ENCODE measurements at places on chromosomes 5 and 9.

GRCh38 chr9:112094948-112095681 is 80.0 kb downstream of the SUSD1 start:
- H3K27me3 ChIP-seq = no peaks in the 10 kb centered on the region
- no peak overlapping the region for H3K27ac ChIP-seq
- H3K36me3 ChIP-seq = peaks cover 4% of the 10 kb centered on the region

GRCh38 chr9:503326-503725 is 288.7 kb downstream of the DOCK8 start:
- no peaks in the 10 kb centered on the region for H3K27me3 ChIP-seq
- H3K4me1 ChIP-seq = peaks cover 9% of the 10 kb centered on the region
- no peak overlapping the region for H3K27ac ChIP-seq
- no peak for DNase-seq
- H3K36me3 ChIP-seq = no peaks in the 10 kb centered on the region

DNA sequence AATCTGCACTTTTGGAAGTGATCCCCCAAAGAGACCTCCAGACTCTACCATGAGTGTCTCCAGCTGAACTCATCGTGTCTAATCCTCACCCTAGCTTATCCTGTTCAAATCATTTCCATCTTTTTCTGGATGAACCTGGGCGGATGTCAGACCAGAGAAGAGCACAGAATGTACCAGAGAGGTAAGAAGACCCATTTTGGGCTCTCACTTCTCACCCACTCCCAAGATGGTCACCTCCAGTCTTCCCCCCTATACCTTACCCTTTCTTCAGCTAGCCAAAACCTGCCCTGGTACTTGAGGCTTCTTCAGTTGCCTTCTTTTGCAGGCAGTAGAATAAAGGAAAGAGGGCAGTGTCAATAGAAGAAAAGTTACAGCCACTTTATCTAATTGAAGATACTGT is 27.9 kb upstream of the ANXA2R start:
- DNase-seq = no peak
- H3K4me1 ChIP-seq = peaks cover 13% of the 10 kb centered on the region
- H3K36me3 ChIP-seq = peaks cover 11% of the 10 kb centered on the region
- no peak overlapping the region for H3K27ac ChIP-seq
- H3K4me3 ChIP-seq = no peak overlapping the region

DNA sequence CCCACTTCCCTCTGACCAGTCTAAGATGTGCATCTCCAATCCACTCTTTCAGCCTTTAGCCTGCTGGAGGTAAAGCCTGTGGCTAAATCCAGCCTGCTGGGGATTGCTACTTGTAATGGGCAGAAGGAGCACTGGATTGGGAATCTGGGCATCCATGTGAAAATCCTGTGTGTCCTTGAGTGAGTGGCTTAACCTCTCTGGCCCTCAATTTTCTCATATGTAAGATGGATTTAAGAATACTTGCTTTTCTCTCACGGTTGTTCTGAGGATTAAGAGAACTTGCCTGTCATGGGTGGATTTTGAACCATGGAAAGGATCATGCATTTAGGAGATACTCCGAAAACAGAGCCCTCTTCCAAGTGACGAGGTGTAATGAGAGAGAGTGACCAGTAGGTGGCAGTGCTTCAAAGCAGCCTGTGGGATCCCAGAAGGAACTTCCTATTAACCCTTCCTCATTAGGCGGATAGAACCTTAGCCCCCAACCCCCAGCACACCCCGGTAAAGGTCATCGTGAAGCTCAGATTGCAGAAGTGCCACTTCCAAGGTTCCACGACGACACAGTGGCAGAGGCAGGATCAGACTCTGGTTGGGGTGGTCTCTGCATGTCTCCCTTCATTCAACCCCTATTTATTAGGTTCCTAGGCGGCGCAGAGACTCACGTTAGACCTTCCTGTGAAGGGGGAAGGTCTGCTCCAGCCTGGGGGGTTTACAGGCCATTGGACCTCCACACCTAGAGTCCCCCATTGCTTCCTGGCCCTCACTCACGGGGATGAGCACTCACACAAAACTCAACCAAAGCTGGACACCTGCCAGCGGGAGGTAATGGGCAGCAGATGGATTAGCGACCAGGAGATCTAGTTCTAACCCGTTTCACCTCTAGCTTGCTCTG is 68.7 kb upstream of the ZNF618 start:
- H3K4me3 ChIP-seq = no peak overlapping the region
- peak; percentile 20 for DNase-seq
- H3K27me3 ChIP-seq = no peaks in the 10 kb centered on the region
- H3K4me1 ChIP-seq = no peaks in the 10 kb centered on the region
- no peaks in the 10 kb centered on the region for H3K36me3 ChIP-seq

- no peak for DNase-seq
- H3K4me1 ChIP-seq = peaks cover 2% of the 10 kb centered on the region
- no peaks in the 10 kb centered on the region for H3K36me3 ChIP-seq
- no peak overlapping the region for H3K4me3 ChIP-seq
- H3K27me3 ChIP-seq = no peaks in the 10 kb centered on the region
These were observed 58.8 kb upstream of the RAD23B start for GRCh38 chr9:107224252-107224651.

DNA sequence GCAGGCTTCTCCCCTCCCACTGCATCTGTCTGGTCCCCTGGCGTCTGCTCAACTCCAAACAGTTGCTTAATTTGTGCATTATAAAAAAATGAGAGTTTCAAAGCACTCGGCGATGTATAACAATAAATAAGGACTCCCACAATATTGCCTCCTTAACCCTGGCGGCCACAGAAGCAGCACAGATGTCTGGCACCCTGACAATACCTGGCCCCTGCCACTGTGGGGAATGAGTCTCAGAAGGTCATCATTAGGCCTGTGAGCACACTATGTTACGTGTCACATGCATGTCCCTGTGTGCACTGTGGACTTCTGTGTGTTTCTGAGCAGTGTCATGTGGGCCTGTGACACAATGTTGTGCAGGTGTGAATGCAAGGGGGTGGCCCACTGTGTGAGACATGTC is 236.5 kb downstream of the PBX3 start:
- H3K4me3 ChIP-seq = no peak overlapping the region
- H3K36me3 ChIP-seq = no peaks in the 10 kb centered on the region

DNA sequence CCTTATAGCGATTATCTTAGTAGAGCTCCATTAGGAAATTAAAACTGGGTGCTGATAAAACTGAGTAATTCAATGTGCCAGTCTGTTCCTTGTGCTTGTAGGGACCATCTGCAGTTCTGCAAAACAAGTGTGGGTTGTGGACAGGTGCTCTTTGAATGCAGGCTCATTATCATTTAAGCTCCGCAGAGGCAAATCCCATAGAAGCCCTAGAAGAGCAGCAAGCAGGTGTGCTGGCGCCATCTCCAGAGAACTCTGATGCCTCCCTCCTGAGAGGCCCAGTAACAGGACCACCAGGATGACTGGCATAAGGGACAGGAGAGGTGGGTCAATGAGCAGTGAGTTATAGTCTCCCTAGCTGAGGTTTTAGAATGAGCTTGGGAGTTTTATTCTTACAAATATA is 1342.4 kb upstream of the DMAC1 start:
- no peak for DNase-seq
- no peak overlapping the region for H3K4me3 ChIP-seq
- no peaks in the 10 kb centered on the region for H3K27me3 ChIP-seq
- H3K4me1 ChIP-seq = no peaks in the 10 kb centered on the region
- no peak overlapping the region for H3K27ac ChIP-seq

DNA sequence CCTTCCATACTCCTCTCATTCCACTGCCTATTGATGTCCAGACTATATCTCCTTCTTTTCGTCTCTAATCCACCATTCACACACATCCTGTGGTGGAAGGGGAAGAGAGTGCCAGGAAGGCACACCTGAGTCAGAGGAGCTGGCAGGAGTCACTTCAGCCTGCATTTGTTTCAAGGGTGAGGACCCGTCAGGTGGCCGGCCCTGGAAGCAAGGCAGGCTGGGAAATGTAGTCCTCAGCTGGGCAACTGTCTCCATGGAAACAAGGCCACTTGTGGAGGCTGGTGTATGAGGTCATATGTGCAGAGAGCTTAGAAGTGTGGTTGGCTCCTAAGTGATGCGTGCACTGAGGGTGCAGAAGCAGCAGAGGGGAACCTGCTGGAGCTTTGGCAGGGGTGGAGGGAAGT is 278.4 kb downstream of the NSG2 start:
- no peak overlapping the region for H3K27ac ChIP-seq
- no peak overlapping the region for H3K4me3 ChIP-seq
- H3K36me3 ChIP-seq = no peaks in the 10 kb centered on the region
- peaks cover 29% of the 10 kb centered on the region for H3K4me1 ChIP-seq
- no peaks in the 10 kb centered on the region for H3K27me3 ChIP-seq

GRCh38 chr5:159552751-159553150 is 222.5 kb upstream of the IL12B start:
- H3K27me3 ChIP-seq = no peaks in the 10 kb centered on the region
- no peaks in the 10 kb centered on the region for H3K36me3 ChIP-seq
- no peaks in the 10 kb centered on the region for H3K4me1 ChIP-seq
- DNase-seq = no peak
- H3K27ac ChIP-seq = no peak overlapping the region
- no peak overlapping the region for H3K4me3 ChIP-seq

GRCh38 chr5:132754111-132754510 is 6.9 kb downstream of the CCNI2 start:
- H3K27ac ChIP-seq = no peak overlapping the region
- no peaks in the 10 kb centered on the region for H3K27me3 ChIP-seq
- H3K36me3 ChIP-seq = peaks cover 21% of the 10 kb centered on the region
- H3K4me3 ChIP-seq = no peak overlapping the region

- no peak overlapping the region for H3K4me3 ChIP-seq
- H3K27me3 ChIP-seq = no peaks in the 10 kb centered on the region
- peaks cover 2% of the 10 kb centered on the region for H3K4me1 ChIP-seq
- peak; percentile 60 for DNase-seq
- no peak overlapping the region for H3K27ac ChIP-seq
- no peaks in the 10 kb centered on the region for H3K36me3 ChIP-seq
These were observed 27.4 kb downstream of the FAM219A start for GRCh38 chr9:34430843-34431437.

GRCh38 chr5:154316223-154316935 is 125.8 kb downstream of the GALNT10 start:
- H3K36me3 ChIP-seq = peaks cover 4% of the 10 kb centered on the region
- H3K4me3 ChIP-seq = no peak overlapping the region
- no peak overlapping the region for H3K27ac ChIP-seq
- no peaks in the 10 kb centered on the region for H3K27me3 ChIP-seq

- no peaks in the 10 kb centered on the region for H3K36me3 ChIP-seq
- H3K4me3 ChIP-seq = no peak overlapping the region
- H3K27ac ChIP-seq = no peak overlapping the region
- no peaks in the 10 kb centered on the region for H3K27me3 ChIP-seq
- no peaks in the 10 kb centered on the region for H3K4me1 ChIP-seq
These were observed 4.3 kb upstream of the SLC6A18 start for GRCh38 chr5:1220831-1221230.

DNA sequence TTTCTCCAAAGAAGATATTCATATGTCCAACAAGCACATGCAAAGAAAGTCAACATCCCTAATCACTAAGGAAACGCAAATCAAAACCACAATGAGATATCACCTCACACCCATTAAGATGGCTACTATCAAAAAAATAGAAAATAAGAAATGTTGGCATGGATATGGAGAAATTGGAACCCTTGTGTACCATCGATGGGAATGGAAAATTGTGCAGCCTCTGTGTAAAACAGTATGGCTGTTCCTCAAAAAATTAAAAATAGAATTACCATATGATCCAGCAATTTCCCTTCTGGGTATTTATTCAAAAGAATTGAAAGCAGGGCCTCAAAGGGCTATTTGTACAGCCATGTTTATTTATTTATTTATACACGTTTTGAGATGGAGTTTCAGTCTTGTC is 43.0 kb upstream of the HRH2 start:
- no peaks in the 10 kb centered on the region for H3K27me3 ChIP-seq
- H3K4me3 ChIP-seq = no peak overlapping the region
- H3K27ac ChIP-seq = no peak overlapping the region
- H3K4me1 ChIP-seq = no peaks in the 10 kb centered on the region

- H3K27ac ChIP-seq = no peak overlapping the region
- no peak overlapping the region for H3K4me3 ChIP-seq
- H3K36me3 ChIP-seq = no peaks in the 10 kb centered on the region
These were observed 369.9 kb upstream of the FAM174A start for GRCh38 chr5:100165309-100165708.

DNA sequence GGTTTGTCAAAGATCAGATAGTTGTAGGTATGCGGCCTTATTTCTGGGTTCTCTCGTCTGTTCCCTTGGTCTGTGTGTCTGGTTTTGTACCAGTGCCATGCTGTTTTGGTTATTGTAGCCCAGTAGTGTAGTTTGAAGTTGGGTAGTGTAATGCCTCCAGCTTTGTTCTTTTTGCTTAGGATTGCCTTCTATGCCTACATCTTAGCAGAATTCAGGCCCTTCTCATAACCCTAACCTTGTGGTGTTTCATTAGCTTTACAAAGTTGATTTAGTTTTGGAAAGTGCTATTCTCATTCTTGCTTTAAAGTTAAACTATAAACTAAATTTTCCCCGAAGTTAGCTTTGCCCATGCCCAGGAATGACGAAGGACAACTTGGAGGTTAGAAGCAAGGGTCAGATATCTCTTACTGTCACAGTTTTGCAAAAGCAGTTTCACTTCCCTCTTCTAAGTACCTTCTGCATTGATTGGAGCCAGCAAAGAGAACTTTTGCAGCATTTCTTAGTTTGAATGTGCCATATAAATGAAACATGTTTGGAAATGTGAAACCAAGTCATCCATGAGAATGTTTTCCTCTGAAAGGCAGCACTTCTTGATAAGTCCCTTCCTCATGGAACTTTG is 274.3 kb upstream of the DMRT1 start:
- no peak for DNase-seq
- H3K4me3 ChIP-seq = no peak overlapping the region
- no peaks in the 10 kb centered on the region for H3K4me1 ChIP-seq
- no peaks in the 10 kb centered on the region for H3K27me3 ChIP-seq

GRCh38 chr5:72479921-72480320 is 27.3 kb downstream of the ZNF366 start:
- no peaks in the 10 kb centered on the region for H3K36me3 ChIP-seq
- no peaks in the 10 kb centered on the region for H3K4me1 ChIP-seq
- H3K4me3 ChIP-seq = no peak overlapping the region
- no peak for DNase-seq
- no peaks in the 10 kb centered on the region for H3K27me3 ChIP-seq
- no peak overlapping the region for H3K27ac ChIP-seq

- peaks cover 10% of the 10 kb centered on the region for H3K4me1 ChIP-seq
- peaks cover 2% of the 10 kb centered on the region for H3K27me3 ChIP-seq
- no peak overlapping the region for H3K4me3 ChIP-seq
- H3K27ac ChIP-seq = no peak overlapping the region
- H3K36me3 ChIP-seq = no peaks in the 10 kb centered on the region
These were observed 52.1 kb upstream of the LMX1B start for GRCh38 chr9:126561582-126561981.

- no peak overlapping the region for H3K27ac ChIP-seq
- no peak overlapping the region for H3K4me3 ChIP-seq
- no peaks in the 10 kb centered on the region for H3K36me3 ChIP-seq
- no peaks in the 10 kb centered on the region for H3K4me1 ChIP-seq
These were observed 198.5 kb downstream of the DNAH5 start for GRCh38 chr5:13746026-13746425.

DNA sequence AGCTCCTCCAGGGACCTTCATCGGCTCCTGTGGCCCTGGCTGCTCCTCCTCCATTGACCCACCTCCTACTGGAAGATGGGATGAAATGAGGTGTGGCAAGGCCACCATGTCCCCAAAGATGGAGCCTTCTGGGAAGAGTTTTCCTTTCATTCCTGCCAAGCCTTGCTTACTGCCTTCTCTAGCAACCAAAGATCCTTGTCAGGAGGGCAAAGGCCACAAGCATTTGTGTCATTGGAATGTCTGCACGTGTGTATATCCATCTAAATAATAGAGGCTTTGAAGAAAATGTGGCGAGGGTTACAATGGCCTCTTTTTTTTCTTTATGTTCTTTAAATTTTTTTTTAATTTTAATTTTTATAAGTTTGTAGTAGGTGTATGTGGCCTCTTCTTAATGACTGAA is 313.6 kb downstream of the ARHGEF28 start:
- no peaks in the 10 kb centered on the region for H3K27me3 ChIP-seq
- H3K27ac ChIP-seq = no peak overlapping the region
- no peak overlapping the region for H3K4me3 ChIP-seq
- peaks cover 12% of the 10 kb centered on the region for H3K4me1 ChIP-seq
- peak; percentile 69 for DNase-seq
